ENCODE measurements at places on chromosomes 12 and 14.

GRCh38 chr14:86613126-86613525 is 1083.2 kb downstream of the FLRT2 start:
- no peak for DNase-seq

DNA sequence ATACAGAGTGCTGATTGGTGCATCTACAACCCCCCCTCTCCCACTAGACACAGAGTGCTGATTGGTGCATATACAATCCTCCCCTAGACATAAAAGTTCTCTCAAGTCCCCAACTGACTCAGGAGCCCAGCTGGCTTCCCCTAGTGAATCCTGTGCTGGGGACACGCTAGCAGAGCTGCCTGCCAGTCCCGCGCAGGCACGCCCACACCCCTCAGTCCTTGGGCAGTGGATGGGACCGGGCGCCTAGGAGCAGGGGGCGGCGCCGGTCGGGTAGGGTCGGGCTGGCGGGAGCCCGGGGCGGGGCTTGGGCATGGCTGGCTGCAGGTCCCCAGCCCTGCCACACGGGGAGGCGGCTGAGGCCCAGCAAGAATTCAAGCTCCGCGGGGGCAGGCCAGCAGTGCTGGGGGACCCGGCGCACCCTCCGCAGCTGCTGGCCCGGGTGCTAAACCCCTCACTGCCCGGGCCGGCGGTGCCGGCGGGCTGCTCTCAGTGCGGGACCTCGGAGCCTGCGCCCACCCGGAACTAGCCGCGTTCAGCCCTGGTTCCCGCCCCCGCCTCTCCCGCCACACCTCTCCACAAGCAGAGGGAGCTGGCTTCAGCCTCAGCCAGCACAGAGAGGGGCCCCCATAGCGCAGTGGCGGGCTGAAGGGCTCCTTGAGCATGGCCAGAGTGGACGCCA is 64.3 kb upstream of the DDHD1 start:
- DNase-seq, result no peak

GRCh38 chr12:14326699-14327098 is 38.8 kb upstream of the ATF7IP start:
- no peak for DNase-seq

GRCh38 chr14:35932659-35933159 is 106.6 kb downstream of the BRMS1L start:
- DNase-seq, result no peak

GRCh38 chr12:2323532-2324255 is 270.9 kb downstream of the CACNA1C start:
- DNase-seq, result no peak

DNA sequence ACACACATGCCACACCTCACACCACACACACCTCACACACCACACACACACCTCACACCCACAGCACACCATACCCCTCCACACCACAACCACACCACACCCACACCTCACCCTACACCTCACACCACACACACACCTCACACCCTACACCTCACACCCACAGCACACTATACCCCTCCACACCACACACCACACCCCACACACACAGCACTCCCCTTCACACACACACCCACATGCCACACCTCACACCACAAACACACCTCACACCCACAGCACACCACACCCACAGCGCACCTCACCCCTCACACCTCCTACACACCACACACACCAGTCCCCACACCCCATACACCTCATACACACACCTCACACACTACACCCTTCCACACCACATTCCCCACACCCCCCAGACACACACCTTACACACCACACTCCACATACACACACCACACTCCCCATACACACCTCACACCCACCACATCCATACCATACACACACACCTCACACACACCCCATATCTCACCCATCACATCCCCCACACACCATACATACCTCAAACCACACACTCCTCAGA is 80.0 kb downstream of the ACTN1 start:
- no peak for DNase-seq

DNA sequence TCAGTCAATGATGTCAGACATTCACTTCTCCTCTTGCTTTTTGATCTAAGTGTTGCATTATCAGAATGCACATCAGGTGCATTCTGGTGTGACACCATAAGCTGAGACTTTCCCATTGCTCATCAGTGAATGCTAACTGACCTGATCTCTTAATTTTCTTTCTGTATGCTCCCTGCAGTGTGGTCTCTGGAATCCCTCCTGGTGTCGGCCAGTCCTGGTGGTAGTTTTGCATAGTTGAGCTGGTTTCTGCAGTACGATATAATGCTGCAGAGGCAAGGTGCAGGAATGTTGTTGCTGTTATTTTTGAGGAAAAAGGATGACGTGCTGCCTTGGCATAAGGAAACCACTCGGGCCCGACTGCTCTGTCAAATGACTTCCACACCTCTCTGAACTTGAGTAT is 11.0 kb upstream of the SRP54 start:
- no peak for DNase-seq

GRCh38 chr12:14984036-14984435 is 11.2 kb downstream of the PDE6H start:
- DNase-seq, result no peak

GRCh38 chr14:96304956-96305355 is 48.9 kb downstream of the BDKRB1 start:
- DNase-seq, result no peak

DNA sequence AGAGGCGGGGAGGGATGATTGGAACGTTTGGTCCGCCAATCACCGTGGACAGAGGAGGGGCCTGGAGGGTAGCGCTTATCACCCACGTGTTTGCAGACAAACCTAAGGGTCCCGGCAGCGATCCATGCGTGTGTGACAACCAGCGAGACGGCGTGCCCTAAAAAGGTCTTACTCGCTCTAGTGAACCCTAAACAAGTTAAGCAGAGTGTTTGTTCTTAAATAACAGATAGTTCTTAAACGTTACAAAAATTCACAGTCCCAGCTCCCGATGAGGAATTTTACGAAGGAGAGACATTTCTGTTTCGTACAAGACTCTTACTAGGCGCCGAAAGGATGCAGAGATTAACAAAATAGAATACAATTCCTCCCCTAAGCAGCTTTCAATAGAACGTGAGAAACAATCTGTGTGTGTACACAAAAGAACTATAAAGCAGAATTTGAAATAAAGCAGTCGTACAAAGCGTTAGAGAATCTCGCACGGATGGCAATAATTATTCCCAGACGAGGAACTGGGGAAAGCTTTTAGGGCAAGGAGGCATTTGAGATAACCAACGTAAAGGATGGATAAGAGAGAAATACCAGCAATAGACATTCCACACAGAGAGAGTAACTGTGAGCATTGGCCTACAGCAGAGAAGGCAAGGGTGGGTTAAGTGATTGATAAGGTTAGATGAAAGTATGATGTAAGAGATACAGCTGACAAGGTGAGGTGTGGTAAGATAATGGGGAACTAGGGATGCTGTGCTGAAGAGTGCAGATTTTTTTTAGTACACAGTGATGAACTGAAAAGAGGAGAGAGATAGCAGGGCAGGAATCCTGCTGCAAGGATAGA is 831 bp upstream of the RPS6KA5 start:
- DNase-seq, result no peak

- no peak for DNase-seq
Measured at GRCh38 chr14:105294142-105294597, 6.6 kb downstream of the BRF1 start.

DNA sequence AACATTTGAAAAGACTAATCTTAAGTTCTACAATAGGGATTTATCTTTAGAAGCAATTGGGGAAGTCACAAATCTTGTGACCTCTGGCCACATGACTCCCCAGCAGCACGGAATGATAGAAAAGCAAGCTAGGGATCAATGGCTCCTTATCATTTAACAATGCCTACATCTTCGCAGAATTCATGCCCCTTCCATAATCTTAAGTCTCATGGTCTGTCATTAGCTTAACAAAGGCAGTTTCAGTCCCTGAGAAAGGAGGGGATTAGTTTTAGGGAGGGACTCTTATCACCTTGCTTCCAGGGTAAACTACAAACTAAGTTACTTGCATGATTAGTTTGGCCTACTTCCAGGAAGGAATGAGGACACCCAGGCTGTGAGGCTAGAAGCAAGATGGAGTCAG is 486.0 kb downstream of the RMST start:
- DNase-seq, result no peak

DNA sequence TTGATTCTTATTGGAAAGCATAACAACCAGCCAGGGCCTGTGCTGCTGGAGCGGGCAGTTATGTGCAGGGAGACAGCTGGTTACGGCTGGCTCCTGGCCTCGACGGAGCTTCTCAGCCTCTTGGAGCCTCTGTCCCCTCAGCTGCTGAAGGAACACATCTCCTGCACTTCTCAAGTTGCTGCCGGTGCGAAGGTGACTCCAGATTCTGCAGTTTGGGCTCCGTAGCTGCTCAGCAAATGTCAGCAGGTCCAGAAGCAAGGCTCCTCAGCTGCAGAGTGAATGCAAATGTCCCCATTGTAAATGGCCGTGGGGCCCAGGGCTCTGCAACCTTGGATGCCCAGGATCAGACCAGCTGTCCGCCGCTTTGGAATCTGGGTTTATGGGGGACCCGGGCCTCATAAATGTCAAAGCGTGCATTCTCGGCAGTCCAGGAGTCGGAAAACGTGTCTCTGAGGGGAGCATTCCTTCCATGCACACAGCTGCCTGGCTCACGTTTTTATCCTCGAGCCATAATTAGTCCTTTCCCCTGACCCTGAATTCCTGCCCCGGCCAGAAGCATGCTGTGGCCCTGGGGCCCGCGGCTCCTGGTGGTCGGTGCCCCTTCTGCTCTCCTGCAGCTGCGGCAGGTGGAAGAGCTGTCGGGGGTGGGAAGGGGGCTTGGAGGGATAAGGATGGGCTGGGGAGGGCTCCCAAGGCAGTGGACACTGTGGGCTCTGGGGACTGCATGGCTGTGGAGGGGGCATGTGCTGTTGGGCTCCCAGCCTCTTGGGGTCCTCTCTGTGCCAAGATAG is 106.0 kb downstream of the KIF26A start:
- DNase-seq, result no peak

DNA sequence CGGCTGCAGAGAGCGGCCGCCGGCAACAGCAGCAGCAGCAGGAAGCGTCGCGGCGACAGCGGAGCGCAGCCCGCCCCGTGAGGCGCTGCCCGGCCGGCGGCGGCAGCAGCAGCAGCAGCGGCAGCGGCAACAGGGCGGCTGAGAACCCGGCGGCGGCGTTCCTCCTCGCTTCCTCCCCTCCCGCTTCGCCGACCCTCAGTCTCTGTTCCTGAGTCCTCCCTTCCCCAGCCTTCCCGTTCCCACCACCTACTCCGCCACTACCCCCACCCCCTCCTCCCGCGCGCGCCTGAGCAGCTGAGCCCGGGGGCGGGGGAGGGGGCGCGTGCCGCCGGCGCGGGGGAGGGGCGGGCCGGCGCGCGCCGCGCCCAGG is 310 bp downstream of the BICDL1 start:
- no peak for DNase-seq

DNA sequence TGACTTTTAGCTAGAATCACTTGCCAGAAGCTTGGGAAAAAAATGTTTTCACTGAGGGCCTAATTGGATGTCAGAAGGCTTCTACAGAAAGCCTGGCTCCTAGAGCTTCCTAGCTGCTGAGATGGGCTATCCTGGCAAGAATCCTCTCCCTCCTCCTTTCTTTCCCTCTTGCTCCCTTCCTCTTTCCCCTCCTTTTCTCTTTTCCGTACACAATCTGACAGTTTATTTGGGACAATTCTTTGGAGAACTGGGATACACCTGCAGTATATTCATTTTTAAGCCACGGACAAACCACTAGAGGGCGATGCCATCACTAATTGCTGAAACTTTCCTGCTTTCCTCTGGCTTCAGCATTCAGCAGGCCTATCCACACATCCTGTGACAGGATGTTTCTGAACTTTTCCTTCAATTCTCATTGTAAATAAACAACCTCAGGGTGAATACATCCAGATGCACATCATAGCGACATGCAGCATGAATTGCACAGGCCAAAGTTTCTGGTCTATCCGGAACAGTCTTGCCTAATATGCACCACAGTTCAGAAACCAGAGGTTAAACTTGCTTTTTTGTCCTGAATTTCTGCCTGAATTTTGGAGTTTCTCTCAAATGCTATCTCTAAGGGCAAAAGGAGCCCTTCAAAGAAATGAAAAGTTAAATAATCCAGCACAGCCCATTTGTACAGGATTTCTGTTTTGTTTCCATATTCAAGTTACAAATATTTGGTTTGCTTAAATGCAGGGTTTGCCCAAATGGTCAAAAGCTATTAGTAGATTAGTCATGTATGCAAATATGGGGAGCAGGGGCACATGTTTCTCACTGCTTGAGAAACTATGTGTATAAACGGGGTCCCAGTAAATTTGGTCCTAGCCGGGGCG is 142.8 kb downstream of the PAWR start:
- DNase-seq, result no peak

DNA sequence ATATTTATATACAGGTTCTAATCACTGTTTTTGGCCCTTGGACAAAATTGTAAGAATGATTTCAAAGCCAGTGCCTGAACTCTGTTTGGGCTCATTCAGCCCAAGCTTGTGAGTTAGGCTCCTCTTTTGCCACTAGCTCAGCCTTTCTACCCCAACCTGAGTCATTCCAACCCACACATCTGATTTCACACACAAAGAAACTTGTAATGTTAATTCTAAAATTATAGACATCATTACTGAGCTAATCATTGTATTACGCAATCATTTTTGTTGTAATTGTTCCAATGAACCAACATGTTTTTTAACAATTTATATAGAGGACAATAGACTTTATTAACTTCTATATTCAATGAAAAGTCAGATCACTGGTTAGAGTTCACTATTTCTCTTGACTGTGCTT is 441.1 kb downstream of the ETNK1 start:
- DNase-seq, result no peak

- no peak for DNase-seq
Measured at GRCh38 chr12:76208129-76208528, 123.6 kb upstream of the NAP1L1 start.

GRCh38 chr12:262817-263216 is at the start of gene SLC6A13:
SLC6A13 (minus strand) TSS chr12:262836; CDS start chr12:260052, 2,784 bp downstream.
- no peak for DNase-seq

GRCh38 chr12:131963381-131963780 is 13.6 kb downstream of the EP400 start:
- no peak for DNase-seq

- no peak for DNase-seq
Measured at GRCh38 chr12:93015871-93016751, 87.0 kb upstream of the EEA1 start.

DNA sequence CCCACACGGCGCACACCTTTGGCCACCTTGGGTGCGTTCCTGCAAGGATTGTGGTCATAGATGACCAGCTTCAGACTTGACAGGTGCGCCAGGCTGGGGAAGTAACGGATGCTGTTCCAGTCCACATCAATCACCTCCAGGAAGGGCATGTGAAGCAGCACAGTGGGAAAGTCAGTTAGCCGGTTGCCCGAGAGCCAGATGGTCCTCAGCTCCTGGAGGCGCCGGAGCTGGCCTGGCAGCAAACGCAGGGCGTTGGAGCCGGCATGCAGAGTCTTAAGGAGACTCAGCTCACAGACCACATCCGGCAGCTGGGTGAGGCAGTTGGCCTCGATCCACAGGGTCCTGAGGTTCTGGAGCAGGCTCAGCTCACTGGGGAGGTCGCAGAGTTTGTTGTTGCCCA is 581 bp downstream of the LRRC10 start:
- DNase-seq, result no peak

- DNase-seq, result no peak
Measured at GRCh38 chr14:87489196-87489819, 503.7 kb downstream of the GALC start.

Data from brain pericyte (primary cell).